Stimulated activated CD4-positive, alpha-beta T cell treated with anti-CD3 and anti-CD28 coated beads, Interleukin-2, amount 100 ng/mL, for 48 hours (primary cell): ENCODE measurements at places on chromosomes 7 and 10.

DNA sequence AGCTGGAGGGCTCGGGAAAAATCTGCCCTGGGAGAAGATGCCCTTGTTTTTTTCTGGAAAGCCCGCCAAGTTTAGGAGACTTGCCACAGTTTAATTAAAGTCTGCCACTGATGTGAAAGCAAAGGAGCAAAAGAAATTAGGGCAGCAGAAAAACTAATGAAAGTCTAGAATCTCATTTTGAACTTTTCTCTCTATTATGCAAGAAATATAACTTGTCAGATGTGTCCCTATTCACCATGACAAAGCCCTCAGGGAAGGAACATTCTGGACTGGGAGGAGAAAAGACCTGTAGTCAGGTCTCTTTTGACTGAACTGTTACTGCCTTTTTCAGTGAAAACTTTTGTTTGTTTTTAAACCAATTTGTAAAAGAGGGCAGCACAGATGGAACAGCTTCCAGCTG is 715.5 kb downstream of the SORCS3 start:
- DNase-seq, result no peak

DNA sequence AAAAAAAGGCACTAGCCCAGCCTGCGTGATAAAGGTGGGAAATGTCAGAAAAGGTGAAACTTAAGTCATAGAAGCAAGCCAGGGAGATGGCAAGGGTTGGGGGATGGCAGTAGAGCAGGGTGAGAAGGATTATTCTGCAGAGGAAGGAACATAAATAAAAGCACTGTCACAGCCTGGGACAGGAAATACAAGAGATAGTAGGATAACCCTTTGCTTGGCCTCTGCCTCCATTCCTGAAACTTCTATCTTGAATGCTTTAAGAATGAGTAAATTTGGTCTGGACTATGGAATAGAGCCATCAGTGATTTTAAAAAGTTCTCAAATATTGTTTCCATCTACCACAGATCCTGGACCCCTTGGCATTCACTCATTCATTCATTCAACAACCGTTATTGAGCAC is 50.0 kb downstream of the ABCC2 start:
- no peak for DNase-seq

DNA sequence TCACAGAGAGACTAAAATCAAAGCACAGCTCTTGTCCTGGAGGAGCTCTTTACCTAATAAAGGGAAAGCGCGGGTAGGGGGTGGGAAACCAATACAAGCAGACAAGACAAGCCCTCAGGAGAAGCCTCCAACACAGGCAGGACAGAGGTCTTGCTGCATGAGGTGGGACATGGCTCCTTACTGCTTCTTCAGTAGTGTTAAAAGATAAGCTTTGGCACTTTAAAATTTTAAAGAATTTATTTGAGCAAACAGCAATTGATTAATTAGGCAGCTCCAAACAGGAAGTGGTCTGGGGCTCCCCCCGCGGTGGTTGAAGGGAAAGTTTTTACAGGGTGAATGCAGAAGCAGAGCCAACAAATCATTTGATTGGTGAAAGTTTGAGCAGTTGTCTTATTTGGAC is 50.3 kb upstream of the MACC1 start:
- no peak for DNase-seq

DNA sequence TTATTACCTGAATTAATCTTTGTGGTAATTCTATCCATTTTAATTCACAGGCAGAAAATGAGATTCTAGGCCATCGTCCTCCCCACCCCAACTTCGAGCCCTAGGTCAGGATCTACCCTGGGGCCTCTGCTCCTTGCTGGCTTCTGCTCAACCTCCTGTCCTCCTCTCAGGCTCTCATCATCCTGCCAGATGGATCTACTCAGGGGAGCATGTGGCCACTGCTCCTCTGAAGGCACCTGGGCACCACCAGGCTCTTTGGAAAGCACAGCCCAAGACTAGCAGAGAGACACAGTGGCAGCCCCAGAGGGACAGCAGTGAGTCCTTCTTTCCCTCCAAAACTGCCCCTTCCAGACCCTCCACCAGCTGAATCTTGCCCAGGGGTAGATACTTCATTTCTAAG is 248.2 kb downstream of the TCERG1L start:
- no peak for DNase-seq

DNA sequence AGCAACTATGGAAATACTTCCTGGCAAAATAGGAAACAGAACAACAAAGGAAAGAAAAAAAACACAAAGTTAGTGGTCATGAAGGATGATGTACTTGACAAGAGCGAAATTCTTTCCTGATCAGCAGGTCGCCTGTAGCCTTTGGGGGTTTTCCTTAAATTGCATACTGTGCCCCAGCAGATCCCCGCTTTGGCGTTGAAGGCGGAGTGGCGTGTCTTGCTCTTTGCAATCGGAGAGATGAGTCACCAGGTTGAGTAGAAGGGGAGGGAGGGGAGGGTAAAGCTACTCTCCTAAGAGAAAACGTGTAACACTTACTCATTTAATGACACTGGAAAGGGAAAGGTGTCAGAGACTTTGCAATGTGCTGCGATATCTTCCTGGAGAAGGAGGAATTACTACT is 587.2 kb downstream of the SORCS1 start:
- no peak for DNase-seq

- DNase-seq, result peak; percentile 48
Measured at GRCh38 chr10:102643336-102644065, 778 bp upstream of the TRIM8 start.
